B cell (primary cell): ENCODE measurements at places on chromosomes 7 and 10. TPM values are rescaled to one million over a fixed set of nuclear protein-coding genes. Genes with fewer than 3 reads are reported as not detected.
A peak's percentile ranks its signal among the peaks of the same experiment; 100 is the strongest.

DNA sequence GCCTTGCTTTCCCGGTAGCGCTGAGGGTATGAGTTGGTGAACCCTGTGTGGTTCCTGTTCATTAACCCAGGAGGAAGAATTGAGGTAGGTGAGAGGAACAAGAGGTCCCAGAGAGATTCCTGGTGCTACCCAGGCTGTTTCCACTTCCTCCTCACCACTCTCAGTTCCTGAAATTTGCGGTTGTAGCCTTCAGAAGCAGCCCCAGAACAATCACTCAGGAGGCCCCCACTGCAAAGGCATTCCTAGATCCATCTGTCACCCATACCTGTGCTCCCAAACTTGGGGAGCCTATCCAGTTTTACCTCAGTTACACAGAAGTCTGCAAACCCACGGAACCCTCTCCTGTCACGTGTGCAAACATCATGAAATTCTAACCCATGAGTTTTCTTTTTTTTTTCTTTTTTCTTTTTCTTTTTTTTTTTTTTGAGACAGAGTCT, 9.0 kb upstream of the PIP4K2A start:
- DNase-seq, result peak; percentile 86

- DNase-seq, result no peak
These were observed 8.8 kb downstream of the DRGX start for GRCh38 chr10:49387071-49387470.

DNA sequence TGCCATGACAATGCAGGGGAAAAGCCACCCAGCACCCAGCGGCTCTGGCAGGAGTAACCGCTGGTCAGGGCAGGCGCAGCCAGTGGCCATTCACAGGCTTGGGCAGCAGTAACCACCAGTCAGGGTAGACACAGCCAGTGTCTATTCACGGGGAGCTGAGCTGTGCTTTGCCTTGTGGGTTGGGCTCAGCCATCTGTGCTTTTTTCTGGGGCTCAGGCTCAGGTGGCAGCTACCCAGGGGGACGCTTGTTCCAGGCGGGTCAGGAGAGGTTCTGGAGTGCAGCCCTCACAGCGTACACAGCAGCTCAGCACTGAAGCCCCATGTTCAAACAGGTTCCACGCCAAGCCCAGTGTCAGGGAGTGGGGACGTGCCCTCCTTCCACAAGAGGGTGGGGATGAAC, 28.5 kb downstream of the FOXL3 start:
- no peak for DNase-seq

PDK4 gene
- polyA plus RNA-seq, result 0.29 and 0.54 TPM in 2 replicates

CC2D2B gene
- 0.58 and 0.70 TPM in 2 replicates for polyA plus RNA-seq
